ENCODE measurements at places on chromosomes 1 and 21.

- H3K4me1 ChIP-seq: no peaks in the 10 kb centered on the region
- H3K27me3 ChIP-seq: no peaks in the 10 kb centered on the region
- peak overlapping the region; percentile 67 for H3K27ac ChIP-seq
These were observed 88.2 kb downstream of the PSMG1 start for GRCh38 chr21:39094847-39095579.

DNA sequence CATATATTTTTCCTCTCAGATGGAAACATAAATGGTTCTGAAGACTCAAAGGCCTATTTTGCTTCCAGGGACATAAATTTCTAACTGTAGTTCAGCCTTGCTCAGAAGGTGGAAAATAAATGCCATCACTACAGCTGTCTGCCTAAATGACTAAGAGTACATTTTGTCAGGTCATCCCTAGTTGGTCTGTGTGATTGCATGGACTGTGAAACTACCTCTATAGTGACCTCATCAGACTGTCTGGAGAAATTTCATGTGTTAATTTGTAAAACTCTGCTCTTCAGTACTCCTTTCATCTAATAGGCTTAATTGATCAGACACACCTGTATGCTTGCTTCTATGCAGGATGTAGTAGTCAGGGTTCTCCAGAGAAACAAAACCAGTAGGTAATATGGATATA, 886.9 kb downstream of the AMY1C start:
- no peak overlapping the region for H3K27ac ChIP-seq
- H3K4me1 ChIP-seq: no peaks in the 10 kb centered on the region
- DNase-seq: no peak

DNA sequence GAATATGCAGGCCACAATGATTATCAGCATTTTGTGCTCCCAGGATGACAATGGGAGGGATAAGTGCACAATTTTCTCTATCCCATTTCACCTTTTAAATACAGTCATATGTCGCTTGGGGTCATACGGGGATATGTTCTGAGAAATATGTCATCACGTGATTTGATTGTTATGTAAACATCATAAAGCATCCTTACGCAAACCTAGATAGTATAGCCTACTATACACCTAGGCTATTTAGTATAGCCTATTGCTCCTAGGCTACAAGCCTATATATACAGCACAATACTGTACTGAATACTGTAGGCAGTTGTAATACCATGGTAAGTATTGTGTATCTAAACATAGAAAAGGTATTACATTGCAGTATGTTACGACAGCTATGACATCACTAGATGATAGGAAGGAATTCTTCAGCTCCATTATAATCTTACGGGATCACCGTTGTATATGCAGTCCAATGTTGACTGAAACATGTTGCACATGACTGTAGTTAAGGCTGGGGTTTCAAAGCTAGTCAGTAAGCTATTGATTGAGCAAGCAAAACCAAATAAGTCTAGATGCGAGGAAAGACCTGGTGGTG, 18.9 kb downstream of the RUSC1 start:
- H3K4me3 ChIP-seq: no peak overlapping the region
- no peaks in the 10 kb centered on the region for H3K27me3 ChIP-seq
- no peak overlapping the region for H3K27ac ChIP-seq
- peaks cover 21% of the 10 kb centered on the region for H3K36me3 ChIP-seq
- no peak for DNase-seq
- no peaks in the 10 kb centered on the region for H3K4me1 ChIP-seq

GRCh38 chr1:209844695-209845407, 17.1 kb downstream of the UTP25 start:
- no peaks in the 10 kb centered on the region for H3K4me1 ChIP-seq
- H3K27me3 ChIP-seq: no peaks in the 10 kb centered on the region
- H3K4me3 ChIP-seq: no peak overlapping the region
- no peak for DNase-seq

DNA sequence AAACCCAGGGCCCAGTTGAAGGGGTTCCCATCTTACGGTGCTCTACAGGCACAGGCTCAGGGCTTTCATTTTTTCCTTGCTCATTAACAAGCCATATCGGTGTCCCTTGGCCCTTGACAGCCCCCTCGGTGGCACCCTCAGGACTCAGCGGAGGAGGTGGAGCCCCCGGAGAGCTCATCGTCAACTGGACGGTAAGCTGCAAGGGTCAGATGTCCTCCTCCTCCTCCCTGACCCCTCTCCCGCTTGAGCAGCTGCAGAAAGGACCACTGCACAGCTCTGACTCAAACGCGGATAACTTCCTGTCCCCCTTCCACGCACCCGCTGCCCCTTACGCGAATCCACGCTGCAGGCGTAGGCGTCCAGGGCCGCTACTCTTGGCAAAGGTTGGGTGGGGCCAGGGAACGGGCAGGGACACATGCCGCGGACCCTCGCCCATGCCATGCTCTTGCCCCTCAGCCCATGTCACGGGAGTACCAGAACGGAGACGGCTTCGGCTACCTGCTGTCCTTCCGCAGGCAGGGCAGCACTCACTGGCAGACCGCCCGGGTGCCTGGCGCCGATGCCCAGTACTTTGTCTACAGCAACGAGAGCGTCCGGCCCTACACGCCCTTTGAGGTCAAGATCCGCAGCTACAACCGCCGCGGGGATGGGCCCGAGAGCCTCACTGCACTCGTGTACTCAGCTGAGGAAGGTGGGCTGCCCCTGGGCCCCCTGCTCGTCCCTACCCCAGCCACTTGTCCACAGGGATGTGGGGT, 14.7 kb downstream of the TMEM81 start:
- no peak for DNase-seq
- no peaks in the 10 kb centered on the region for H3K36me3 ChIP-seq
- H3K27ac ChIP-seq: no peak overlapping the region
- H3K4me3 ChIP-seq: no peak overlapping the region
- no peaks in the 10 kb centered on the region for H3K27me3 ChIP-seq

- no peak overlapping the region for H3K27ac ChIP-seq
- no peak overlapping the region for H3K4me3 ChIP-seq
- H3K36me3 ChIP-seq: no peaks in the 10 kb centered on the region
- H3K27me3 ChIP-seq: no peaks in the 10 kb centered on the region
- no peak for DNase-seq
These were observed 636.3 kb downstream of the LTN1 start for GRCh38 chr21:28356422-28356821.

GRCh38 chr1:34663031-34663430, 91.8 kb upstream of the GJB5 start:
- no peaks in the 10 kb centered on the region for H3K4me1 ChIP-seq
- DNase-seq: no peak
- H3K27ac ChIP-seq: no peak overlapping the region
- no peak overlapping the region for H3K4me3 ChIP-seq

DNA sequence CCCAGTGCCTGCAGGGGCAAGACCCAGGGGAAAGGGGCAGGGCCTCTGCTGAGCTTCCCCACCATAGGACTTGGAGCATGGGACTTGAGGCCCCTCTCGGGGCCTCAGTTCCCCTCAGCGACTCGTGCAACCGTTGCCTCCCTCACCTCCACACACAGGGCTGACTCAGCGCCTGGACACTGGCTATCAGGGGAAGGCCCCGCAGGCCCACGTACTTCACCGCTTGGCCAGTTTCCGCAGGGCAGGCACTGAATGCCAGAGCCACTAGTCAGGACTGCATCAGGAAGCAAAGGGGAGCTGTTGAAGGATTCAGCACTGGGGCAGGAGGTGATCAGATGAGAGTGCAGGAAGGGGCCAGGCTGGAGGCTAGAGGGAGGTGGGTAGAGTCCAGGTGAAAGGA, 15.5 kb upstream of the FAM131C start:
- H3K4me3 ChIP-seq: no peak overlapping the region
- no peak for DNase-seq
- no peaks in the 10 kb centered on the region for H3K36me3 ChIP-seq
- no peaks in the 10 kb centered on the region for H3K27me3 ChIP-seq

GRCh38 chr1:234670967-234671626, 61.1 kb upstream of the IRF2BP2 start:
- H3K27ac ChIP-seq: no peak overlapping the region
- H3K4me1 ChIP-seq: no peaks in the 10 kb centered on the region
- no peak overlapping the region for H3K4me3 ChIP-seq
- no peaks in the 10 kb centered on the region for H3K27me3 ChIP-seq
- DNase-seq: no peak

GRCh38 chr1:86471291-86471690, 2.6 kb downstream of the CLCA1 start:
- no peak for DNase-seq
- no peak overlapping the region for H3K27ac ChIP-seq
- no peaks in the 10 kb centered on the region for H3K4me1 ChIP-seq

- no peak for DNase-seq
- H3K36me3 ChIP-seq: no peaks in the 10 kb centered on the region
- H3K4me1 ChIP-seq: peaks cover 15% of the 10 kb centered on the region
- no peak overlapping the region for H3K27ac ChIP-seq
These were observed 67.7 kb upstream of the RAB4A start for GRCh38 chr1:229203030-229203751.

DNA sequence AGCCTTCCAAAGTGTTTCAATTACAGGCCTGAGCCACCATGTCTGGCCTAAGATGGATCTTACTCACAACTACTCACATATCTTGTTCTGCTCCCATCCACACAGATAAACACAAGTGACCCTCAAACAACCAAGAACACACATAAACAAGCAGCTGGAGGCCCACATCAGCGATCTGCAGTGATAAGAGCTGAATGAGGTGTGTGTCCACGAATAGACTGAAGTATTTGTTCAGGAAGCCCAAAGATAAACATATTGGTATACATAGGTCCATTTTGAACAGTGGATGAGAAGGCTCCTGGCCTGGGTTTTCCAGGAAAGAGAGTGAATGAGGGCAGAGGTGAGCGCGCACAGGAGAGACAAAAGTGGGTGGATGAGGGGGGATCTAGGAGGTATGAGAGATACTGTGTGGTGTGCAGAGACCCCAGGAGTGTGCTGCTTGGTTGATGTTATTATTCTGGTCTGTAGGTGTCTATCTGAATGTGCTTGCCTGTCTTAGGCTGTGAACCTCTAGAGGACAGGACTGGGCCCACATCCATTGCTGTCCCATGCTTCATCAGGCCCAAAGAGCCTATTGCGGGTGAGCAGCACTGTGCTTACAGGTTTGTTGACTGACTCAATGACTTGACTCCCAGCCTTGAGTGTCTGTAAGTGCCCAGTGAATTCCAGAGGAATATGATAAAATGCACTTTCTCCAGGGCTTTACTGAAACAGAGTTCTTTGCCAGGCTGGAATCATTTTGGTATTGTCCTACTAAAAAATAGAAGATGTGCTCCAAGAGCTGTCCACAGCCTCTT, 79.9 kb upstream of the ATP1A1 start:
- no peak overlapping the region for H3K4me3 ChIP-seq
- no peak overlapping the region for H3K27ac ChIP-seq
- no peaks in the 10 kb centered on the region for H3K4me1 ChIP-seq
- H3K27me3 ChIP-seq: no peaks in the 10 kb centered on the region
- no peak for DNase-seq
- no peaks in the 10 kb centered on the region for H3K36me3 ChIP-seq

- no peaks in the 10 kb centered on the region for H3K4me1 ChIP-seq
- peaks cover 6% of the 10 kb centered on the region for H3K36me3 ChIP-seq
- no peak overlapping the region for H3K27ac ChIP-seq
- H3K4me3 ChIP-seq: no peak overlapping the region
- H3K27me3 ChIP-seq: no peaks in the 10 kb centered on the region
These were observed 212.9 kb downstream of the DNM3 start for GRCh38 chr1:172054172-172054571.

GRCh38 chr1:11761988-11762406, at the start of gene C1orf167:
Gene C1orf167, plus strand, starts transcription at chr1:11762193. Its CDS starts 2,208 bp downstream, at chr1:11764401.
- no peak within 1 kb of the TSS for H3K27ac ChIP-seq
- no peak within 1 kb of the TSS for H3K4me3 ChIP-seq
- no peak for DNase-seq
- H3K36me3 ChIP-seq: no peaks in the 10 kb centered on the region
- no peaks in the 10 kb centered on the region for H3K4me1 ChIP-seq

DNA sequence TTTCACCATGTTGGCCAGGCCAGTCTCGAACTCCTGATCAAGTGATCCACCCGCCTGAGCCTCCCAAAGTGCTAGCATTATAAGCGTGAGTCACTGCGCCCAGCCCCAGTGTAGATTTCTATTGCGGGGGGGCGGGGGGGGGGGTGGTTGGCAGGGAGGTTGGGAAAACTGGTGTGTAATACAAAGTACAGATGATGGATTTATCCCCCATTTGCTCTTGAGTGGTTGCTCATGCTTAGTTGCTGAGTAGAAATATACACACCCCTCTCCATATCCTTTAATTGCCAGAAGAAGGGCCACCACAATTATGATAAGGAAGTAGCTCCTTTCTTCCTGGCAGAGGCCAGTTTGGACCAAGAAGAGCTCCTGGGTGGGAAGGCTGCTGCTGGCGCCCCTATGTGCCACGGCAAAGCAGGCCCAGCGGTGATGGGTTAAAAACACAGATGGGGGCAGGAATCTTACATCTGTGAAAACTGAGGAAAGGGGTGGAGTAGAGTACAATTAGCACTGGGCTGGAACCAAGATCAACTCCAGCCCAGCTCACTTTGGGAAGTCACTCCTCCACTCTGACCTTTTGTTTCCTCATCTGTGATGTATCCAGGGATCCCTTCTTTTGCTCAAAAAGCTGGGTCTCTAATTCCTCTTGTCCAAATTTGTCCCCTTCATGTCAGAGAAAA, 55.2 kb downstream of the MRPL37 start:
- H3K4me1 ChIP-seq: peaks cover 60% of the 10 kb centered on the region
- no peak overlapping the region for H3K27ac ChIP-seq
- H3K4me3 ChIP-seq: no peak overlapping the region
- no peaks in the 10 kb centered on the region for H3K27me3 ChIP-seq
- no peak for DNase-seq

DNA sequence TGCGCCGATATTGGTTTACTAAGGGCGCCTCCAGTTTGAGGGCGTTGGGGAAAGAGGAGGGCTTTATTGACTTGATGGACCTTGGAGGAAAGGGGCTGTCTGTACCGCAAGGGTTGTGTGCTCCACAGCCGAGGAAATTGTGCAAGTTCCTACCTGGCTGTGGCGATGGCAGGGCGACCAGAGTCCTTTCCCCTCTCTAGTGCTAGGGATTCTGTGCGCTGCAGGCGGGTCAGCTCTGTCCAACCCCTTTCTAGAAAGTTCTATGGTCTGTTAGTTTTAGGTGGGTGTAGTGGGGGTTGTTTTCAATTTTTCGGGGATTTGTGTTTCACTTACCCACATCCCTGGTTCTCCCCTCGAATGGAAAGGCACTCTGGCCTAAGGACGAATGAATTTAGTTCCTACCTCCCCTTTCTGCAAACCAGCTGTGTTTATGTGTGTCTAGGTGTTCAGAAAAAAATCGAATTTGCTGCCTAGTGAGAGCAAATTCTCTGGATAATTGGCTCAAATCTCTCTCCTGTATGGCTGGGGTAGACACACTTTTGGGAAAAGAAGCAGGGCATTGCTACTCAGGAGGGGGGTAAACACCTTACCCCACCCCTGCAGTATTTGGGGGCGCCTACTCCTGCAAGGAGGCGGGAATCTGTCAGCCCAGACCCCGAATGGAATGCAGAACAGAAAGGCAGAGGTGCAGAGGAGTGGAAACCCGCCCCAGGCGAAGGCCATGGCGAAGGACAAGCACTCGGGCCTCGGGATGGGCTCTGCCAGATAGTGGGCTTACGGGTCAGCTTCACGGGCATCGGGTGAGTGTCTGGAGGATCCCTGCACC, 2.0 kb downstream of the DMBX1 start:
- H3K27ac ChIP-seq: no peak overlapping the region
- DNase-seq: no peak
- no peaks in the 10 kb centered on the region for H3K4me1 ChIP-seq
- no peaks in the 10 kb centered on the region for H3K36me3 ChIP-seq

GRCh38 chr1:199018471-199019135, 379.8 kb downstream of the PTPRC start:
- H3K27ac ChIP-seq: no peak overlapping the region
- no peak for DNase-seq
- no peaks in the 10 kb centered on the region for H3K27me3 ChIP-seq
- no peaks in the 10 kb centered on the region for H3K4me1 ChIP-seq
- no peaks in the 10 kb centered on the region for H3K36me3 ChIP-seq
